ENCODE measurements at places on chromosomes 16 and 17.

DNA sequence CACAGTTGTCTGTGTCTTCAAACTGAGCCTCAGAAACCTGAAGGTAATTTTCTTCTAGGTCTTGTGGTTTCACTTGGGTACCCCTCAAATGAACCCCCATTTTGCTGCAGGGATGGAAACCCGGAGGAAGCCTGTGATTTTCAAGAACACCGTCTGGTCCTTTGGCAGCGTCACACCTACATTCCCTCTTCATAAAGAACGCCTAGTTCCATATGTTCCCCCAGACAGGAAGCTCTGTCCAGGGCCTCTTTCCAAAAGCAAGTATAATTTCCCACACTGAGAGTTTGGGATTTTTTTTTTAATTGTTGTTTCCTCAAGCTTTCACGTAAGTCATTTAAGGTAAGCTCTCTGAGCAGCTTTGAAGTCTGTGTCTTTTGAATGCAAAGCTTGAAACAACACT, 515.0 kb downstream of the TMEM114 start:
- DNase-seq = no peak

DNA sequence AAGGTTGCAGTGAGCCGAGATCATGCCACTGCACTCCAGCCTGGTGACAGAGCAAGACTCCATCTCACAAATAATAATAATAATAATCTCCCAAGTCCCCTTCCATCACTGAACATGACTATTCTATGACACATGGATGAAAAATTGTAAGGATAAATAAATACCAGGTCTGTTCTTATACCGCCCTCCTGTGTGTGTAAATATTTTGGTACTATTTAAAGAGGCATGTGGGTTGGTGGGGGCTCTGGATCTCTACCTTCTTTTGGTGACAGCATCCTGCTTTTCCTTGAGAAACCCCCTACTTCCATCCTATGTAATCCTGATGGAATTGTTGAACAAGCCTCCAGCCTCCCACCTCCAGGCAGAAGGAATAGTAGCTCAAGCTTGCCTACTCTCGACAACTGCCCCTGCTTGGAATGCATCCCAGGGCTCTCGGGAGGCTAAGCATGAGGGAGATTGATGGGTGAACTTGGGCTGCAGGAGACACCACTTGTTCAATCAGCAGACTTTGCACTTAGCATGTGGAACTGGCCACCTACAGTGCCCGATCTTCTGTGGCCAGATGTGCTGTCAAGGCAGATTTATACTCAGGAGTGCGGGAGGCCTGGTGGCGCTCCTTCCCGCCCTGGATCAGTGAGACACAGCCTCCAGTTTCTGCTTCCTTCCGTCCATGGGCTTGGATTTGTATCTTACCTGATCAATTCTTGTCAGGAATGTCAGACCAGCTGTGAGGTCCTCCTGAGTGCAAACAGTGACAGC, 287.4 kb downstream of the SLC39A11 start:
- no peak for DNase-seq

DNA sequence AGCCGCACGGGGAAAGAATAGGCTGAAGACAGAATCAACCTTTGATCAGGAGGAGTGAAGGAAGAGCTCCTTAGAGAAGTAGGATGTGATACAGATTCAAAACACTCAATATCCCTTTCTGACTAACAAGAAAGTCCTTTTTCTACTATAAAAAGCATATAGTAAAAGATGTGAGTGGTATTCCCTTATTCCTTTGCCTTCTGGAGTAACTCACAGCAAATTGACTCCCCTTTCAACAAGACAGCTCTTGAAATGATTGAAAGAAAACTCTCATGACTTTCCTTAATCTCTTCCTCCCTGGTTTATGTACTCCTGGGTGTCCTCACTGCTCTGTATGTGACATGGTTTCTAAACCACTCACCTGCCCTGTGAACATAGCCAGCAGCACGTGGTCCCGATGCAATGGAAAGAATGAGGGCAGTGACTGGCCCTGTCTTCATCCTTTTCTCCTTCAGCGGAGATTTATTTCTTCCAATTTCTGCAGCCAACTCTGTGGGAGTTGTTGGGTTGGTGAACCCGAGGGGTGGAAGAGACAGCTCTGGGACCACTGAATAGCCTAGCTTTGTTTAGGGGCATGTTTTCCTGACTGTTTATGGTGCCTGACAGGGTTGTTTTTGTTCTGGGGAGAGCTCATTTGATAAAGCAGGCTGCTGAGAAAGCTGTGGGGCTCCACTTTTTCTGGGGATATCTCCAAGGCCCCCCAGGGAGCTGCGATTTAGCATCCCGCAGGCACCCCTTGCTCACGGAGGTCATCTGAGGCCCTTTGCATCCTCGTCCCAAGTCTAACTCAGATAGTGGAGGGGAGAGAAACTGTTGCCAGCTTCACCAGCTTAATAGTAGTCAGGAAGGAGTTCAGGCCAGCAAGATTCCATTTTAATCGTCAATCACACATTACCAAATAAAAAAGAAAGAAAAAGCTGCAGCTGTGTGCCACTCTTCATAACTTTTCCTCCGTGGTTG, 46.7 kb downstream of the MAP2K6 start:
- DNase-seq = no peak

DNA sequence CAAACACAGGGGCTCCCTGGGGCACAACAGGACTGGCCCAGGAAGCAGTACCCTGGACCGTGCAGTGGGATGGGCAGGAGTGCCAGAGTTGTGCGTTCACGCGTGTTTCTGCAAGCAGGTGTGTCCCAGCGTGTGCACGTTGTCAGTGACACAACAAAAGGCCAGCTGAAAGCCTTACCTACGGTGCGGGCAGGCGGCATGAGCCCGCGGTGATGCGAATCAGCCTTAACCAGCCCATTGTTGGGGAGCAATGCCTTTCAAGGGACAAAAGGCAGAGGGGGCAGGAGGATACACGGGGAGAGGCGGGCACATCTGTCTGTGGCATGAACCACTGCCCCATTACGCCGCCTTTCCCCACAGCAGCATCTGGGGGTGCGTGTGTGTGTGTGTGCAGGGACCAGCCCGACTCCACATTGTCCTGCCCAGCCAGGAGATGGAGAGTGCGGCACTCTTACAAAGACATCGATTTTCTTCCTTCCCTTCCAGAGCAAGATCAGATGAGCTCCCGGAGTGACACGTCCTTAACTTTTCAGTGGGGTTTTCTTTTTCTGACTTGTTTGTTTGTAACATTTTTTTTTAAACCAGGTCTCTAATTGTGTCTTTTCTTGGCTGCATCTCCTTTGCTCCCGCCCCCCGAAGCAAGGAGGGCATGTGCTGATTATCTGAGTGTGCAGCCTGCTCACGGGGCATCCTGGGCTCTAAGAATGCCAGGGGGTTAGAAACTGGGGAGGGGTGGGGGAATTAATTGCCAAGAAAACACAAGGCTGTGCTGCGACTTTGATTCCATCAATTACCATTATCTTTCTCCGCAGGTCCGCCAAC, 158.1 kb downstream of the ZNF423 start:
- DNase-seq = no peak

GRCh38 chr17:6780001-6780400, 4.0 kb downstream of the FBXO39 start:
- DNase-seq = no peak

DNA sequence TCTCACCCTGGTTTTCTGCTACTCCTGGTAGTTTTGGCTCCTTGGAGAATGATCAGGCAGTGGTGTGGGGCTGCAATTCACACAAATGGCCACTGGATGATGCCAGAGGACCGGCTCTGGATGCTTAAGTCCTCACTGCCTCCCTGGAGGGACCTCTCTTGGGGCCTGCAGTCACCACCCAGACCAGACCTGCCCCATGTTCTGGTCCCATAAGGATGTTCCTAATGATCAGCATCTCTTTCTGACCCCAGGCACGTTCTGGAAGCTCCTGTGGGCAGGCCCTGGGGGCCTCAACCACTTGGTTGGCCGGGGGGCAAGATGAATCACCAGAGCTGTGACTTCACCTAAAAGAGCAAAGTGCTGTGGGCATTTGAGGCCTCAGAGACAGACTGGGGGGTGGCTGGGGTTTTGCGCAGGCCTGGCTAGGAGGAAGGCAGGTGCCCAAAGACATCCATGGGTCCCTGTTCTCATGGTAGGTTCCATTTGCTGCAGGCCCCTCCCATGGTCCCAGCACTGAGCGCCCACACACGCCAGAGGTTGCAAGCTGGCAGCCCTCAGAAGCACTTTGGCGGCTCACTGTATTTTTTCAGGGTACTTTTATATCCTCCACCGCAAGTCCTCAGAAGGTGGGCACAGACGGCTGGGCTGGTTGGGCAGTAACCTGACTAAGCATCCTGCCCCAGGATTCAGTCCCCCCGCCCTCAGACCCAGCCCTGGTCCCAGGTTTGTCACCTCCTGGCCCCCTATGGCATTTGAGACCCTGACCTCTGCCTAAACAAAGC, 53.2 kb downstream of the NT5M start:
- peak; percentile 79 for DNase-seq

GRCh38 chr16:52364500-52364899, 182.4 kb downstream of the TOX3 start:
- no peak for DNase-seq

- DNase-seq = no peak
Measured at GRCh38 chr17:41332239-41332638, 16.7 kb upstream of the KRTAP17-1 start.

DNA sequence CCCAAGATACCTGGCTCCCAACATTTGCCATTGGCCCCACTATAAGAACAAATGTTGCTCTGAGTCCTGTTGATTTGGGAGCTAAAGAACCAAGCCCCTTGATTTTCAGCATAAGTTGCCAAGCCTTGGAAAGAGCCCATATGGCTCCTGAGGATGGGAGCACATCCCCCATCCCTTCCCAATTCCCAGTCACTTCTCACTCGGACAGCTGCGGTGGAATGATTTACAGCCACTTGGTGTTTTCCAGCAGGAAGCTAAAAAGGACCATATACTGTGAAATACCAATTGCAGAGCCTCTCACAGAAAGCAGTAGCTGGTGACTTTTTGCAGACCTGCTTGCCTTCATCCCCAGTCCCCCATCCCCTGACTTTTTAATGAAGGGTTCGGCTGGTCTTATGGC, 524.6 kb downstream of the GRIN2A start:
- no peak for DNase-seq

DNA sequence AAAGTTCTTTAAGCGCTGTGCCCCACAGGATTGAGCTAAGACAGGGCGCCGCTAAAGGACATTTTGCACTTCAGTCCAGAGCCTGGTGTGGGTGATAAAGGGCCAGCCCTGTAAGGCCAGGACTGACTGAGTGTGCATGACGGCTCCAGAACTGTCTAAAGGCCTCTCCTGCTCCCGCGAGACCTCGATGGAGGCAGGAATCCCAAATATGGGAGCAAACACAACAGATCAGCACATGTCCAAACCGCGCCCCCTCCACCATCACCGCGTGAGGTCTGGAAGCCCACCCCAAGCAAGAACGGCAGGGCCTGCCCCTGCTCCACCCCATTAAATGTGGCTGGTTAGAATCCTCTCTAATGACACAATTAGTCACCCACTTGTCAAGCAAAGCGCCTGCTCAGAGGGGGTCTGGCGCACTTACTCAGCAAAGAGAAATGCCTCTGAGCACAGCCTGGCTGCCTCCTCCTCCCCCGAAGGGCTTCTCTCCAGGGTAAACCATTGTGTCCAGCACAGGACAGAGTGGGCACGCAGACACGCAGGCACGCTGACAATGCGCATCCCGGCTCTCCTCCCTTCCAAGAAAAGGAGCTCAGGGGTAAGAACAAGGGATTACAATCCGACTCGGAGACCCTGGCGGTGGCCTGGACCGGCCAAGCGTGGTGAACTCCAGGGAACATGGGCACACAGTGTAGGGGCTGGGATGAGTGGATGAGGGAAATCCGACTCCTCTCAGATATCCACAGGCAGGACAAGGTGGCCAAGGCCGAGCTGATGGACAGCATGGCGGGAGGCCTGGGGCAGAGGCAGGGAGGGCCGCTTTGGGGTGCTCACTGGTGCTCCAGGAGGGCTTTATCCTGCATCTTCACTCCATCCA, 1.5 kb downstream of the MXRA7 start:
- peak; percentile 70 for DNase-seq

DNA sequence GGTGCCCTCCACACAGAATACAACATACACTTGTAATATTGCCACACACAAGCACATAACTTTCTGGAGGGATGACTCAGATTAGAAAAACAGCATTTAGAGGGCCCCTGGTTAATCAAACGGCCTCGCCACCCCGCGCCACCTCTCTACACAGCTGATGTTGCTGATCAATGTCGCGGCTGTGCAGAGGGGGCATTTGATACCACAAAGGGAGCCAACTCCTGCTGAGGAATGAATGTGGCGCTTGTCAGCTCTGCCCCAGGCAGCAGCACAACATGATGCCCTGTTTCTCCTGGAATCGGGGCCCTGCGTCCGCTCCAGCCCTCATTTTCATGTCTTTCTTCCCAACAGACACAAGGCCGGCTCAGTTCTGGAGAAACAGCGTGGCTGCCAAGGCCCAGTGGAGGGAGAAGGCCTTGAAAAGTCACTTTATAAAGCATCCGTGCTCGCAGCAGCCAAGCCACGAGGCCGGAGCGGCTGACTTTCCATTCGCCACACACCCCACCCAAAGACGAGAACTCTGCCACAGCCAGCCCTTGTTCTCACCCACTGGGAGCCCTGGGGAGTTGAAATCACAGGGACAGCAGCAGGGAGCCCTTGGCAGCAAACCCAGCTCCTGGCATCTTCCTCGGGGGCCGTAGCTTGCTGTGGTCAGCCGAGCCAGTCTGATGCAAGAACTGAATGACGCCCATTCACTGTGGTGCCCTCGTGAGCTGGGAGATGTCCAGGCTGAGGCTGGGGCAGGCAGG, 65.6 kb downstream of the XYLT1 start:
- DNase-seq = peak; percentile 98

- peak; percentile 68 for DNase-seq
Measured at GRCh38 chr17:16287563-16288027, 65.7 kb downstream of the CENPV start.

DNA sequence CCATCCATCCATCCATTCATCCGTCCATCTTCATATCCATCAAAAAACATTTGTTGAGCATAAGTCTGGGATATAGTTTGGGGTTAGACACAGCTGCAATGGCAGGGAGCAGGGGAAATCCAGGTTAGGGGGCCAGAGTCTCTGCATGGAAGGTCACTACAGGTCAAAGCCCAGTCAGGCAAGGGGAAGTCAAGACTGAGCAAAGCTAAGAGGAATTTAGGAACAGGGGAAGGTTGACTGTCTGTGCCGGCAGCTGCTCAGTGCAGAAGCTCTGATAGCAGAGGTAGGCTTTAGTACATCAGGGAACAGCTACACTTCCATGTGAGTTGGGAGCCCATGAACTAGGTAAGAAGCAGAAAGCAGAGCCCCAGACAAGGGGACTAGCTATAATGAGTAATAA, 68.1 kb downstream of the IRF8 start:
- no peak for DNase-seq

DNA sequence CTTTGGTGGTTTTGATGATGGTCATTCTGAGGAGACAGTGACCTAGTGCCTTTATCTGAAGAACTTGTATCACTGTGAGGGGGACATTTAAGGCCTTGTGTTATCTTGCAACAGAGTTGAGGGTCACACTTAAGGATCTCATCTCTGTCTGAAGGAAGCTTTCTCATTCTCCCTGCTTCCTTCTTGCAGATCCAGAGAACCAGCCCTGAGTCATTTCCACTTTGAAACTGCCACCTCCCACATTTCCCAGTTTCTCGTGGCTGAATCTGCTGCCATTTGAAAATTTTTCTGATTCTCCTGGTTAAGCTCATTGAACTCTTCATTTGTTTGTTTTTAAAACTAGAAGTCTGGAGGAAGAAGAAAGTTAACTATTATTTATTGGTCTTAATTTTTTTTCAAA, 190.2 kb upstream of the CDH11 start:
- DNase-seq = no peak

GRCh38 chr16:79534143-79534542, 66.4 kb downstream of the MAF start:
- DNase-seq = no peak
